Stimulated activated CD4-positive, alpha-beta T cell treated with anti-CD3 and anti-CD28 coated beads, Interleukin-1b, Interleukin-23, amount 100 ng/mL, for 1 hour (primary cell): ENCODE measurements at places on chromosomes 2 and 18.

GRCh38 chr2:196226707-196227065 is 55.3 kb upstream of the STK17B start:
- DNase-seq = no peak

GRCh38 chr2:66445076-66445924 is 10.4 kb downstream of the MEIS1 start:
- no peak for DNase-seq

- DNase-seq = no peak
Observed at GRCh38 chr2:236981701-236982485, 103.8 kb upstream of the COPS8 start.

- DNase-seq = no peak
Observed at GRCh38 chr2:240211598-240212424, 71.4 kb upstream of the OTOS start.

GRCh38 chr18:58102018-58102417 is 58.0 kb downstream of the NEDD4L start:
- no peak for DNase-seq

DNA sequence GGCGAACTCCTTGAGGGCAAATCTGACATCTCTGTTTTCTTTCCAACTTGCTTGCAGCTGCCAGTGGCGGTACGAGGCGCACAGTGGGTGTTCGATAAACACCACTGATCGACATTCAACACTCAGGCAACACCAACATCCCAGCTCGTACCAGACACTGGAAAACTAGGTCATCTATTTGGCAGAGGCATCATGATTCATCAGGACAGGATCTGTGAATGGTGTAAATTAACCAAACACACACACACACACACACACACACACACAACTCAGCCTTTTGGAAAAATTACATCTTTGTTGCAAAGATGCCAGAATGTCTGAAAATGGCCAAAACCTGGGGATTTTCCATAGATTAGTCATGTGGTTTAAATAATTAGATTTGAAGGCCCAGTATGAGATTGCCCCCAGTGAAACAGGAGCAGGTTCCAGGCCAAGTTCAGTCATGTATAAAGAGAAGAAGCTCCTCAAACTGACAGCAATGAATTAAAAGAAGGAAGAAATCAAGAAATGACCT is 150.5 kb upstream of the NCKAP5 start:
- DNase-seq = no peak

DNA sequence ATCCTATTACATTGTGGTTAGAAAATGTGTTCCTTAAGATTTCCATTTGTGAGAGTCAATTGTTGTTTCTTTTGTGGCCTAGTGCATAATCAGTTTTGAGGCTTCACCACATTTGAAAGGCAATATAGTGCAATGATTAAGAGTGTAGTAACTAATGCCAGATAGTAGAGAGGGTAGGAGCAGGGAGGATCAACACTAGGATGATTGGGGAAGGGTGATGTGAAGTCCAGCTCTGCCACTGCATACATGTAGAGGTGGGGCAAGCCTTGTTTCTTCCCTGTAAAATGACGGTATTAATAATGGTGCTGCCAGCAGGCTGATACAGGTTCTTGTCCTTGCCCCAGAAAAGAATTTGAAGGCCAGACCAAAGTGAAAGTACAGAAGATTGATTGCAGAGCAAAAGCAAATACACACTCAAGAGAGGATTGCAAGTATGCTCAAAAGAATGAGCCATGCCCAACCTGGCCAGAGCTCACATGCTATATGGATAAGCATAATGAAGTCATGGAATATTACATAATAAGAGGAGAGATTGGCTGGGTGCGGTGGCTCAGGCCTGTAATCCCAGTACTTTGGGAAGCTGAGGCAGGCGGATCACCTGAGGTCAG is 8.0 kb downstream of the SP100 start:
- no peak for DNase-seq

- no peak for DNase-seq
Observed at GRCh38 chr2:201872591-201872990, 66.3 kb downstream of the CDK15 start.

DNA sequence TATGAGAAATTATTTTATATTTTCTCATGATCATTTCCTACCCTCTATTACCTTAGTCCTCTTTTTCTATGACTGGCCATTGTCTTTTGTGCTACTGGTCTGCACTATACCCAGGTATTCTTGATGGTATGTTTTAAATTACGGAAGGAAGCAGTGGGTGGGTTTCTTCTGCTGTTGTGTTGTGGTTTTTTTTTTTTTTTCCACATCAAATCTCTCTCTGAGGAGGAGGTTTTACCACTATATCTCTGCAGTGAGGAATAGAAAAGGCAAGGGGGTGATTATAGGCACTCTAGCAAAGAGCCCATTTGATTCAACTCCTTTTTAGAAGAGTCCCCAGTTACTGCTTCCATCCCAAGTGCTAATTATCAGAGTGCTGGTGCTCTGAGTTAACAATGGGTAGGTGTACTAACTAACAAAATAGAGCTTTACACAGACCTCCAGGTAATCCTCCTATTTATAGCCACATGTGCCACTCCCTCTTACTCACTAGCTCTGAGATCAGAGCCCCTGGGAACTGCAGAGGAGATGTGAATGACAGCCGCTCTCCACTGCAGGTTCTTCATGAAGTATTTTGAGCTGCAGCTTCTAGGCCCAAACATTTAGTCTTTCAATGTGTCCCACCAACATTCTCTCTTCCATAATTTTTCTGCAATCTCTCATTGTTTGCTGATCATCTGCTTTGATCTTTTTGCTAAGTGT is 301.6 kb upstream of the GULP1 start:
- DNase-seq = no peak

- no peak for DNase-seq
Observed at GRCh38 chr18:61199171-61199848, 133.9 kb upstream of the CDH20 start.

GRCh38 chr2:232075859-232076258 is 114.3 kb downstream of the DIS3L2 start:
- DNase-seq = no peak

DNA sequence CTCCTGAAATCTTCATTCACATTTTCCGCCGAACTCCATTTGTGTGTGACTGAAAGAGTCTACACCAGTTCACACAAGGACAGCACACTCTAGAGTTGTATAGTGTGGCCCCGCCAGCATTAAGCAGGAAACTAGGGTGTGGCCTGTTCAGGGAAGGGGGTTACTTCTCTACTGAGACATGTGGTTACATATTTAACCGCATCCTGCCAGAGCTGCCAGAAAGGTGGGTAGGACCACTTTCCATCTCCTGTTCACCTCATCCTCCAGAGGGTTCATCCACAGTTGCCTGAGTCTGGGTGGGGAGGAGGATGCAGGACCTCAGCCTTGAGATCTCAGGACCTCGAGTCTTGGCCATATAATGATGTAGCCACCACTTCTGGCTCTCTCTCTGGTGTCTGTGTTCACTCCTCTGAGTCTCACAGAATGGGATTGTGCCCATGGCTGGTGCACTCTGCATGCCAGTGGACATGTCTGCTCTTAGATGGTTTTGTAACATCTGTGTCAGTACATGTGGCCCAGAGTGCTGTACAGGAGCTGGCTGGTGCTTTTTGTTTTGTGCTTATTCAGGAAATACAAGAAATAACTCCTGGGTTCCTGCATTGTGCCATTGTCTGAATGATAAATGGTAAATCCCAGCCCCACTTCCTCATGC is 7.7 kb upstream of the SP140L start:
- no peak for DNase-seq

GRCh38 chr2:174007010-174007409 is 41.8 kb upstream of the SP3 start:
- DNase-seq = no peak

DNA sequence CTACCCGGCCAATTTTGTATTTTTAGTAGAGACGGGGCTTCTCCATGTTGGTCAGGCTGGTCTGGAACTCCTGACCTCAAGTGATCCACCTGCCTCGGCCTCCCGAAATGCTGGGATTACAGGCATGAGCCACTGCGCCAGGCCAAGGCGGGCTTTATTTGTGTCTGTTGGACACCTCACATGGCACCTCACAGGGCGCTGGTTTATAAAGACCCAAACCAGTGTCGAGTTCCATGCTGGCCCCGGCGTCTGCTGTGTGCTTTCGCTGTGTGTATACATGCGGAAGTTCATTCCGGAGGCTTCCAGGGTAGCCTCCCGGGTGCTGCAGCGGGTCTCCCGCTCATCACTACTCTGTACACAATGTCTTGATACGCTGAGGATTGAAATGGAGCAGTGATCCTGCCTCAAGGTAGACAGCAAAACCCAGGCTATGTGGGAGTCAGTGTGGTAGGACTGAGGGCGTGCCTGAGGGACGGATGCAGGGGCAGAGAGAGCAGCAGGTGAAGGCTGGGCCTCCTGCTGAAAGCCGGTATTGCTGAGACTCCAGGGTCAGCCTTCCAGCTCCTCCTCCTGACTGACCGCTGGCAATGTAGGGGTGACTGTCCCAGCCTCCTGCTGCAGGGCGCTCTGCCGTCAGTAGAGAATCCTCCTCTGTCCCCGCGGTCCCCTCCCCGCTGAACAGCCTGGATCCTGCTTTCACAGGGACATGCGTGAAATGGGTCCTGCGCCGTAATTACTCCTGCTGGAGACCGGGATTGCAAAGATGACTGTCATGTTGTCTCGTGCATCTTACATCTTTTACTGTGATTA is 22.7 kb downstream of the LDLRAD4 start:
- no peak for DNase-seq

DNA sequence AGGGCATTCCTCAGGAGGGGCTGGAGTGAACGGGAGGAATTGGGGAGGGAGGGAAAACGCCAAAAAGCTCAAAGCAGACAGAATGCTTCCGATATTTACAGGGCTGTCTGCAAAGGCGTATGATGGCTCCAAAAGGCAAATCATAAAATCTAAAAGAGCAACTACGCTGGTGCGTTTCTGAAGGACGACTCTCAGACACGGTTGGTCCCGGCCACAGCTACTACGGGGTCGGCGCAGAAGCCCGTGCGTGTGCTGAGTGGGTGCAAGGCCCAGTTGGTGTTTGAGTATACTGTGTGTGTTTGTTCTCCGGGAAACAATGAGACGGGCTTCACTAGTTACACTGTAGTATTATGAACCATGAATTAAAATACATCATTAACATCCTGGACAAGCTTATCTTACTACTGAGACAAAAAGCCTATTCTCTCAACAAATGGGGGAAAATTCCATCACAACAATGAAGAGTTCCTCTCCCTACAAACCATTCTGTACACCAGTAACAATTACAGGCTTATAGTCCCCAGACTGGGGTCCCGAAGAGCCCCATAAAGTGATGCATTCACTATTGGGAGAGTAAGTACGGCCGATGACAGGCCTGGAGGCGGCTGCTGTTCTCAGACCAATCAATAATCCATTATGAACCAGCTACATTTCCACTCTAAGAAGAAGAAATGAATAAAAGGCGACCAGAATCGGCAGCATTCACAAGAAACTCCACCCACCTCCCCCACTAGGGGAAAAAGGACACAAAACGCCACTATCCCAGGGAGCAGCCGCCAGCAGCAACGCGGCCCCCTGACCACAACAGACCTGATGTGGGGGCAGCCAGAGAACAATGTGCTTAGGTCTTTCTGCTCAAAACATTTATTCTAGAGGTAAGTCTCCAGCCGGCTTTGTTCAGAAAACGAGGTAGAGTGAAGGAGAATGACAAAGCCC is 43.4 kb downstream of the ZNF516 start:
- no peak for DNase-seq

GRCh38 chr2:112045446-112046014 is 9.5 kb upstream of the TMEM87B start:
- DNase-seq = no peak

DNA sequence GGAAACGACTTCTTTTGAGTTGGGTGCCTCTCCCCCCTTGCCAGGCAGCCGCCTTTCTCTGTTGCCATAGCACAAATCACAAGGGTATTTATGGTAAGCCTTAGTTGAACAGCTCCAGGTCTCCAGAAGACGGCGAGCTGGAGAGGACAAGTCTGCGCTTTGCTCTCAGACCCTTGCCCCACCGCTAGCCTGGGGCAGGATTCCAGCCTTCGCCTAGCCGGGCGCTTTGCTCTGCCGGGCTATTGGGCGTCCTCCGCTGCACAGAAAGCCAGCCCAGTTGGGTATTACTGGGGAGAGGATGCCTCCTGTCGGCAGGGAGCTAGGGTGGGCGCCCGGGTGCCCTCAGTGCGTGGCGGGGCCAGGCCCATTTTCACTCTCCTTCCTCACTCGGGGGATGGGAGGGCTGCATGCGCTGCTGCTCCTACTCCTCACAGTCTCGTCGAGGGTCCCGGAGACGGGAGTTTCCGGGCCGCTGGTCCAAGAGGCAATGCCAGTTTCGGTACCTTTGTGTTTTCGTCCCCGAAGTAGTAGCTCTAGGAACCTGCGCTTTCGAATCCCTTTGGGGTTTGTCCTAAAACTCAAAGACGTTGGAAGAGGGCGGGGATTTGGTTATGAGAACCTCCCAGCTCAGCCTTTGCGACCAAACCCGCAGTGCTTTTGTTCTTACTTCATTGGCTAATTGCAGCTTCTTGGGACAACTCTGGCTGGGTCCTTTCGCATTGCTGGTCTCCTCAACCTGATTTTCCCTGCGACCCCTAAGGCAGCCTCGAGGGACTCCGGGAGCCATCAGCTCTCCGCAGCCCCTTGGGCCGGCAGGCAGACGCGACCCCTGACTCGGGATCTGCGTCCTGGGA is 3.6 kb upstream of the DLX2 start:
- DNase-seq = no peak

- no peak for DNase-seq
Observed at GRCh38 chr18:5974696-5975095, 79.4 kb upstream of the TMEM200C start.

- no peak for DNase-seq
Observed at GRCh38 chr2:167767830-167768229, 479.6 kb downstream of the STK39 start.

DNA sequence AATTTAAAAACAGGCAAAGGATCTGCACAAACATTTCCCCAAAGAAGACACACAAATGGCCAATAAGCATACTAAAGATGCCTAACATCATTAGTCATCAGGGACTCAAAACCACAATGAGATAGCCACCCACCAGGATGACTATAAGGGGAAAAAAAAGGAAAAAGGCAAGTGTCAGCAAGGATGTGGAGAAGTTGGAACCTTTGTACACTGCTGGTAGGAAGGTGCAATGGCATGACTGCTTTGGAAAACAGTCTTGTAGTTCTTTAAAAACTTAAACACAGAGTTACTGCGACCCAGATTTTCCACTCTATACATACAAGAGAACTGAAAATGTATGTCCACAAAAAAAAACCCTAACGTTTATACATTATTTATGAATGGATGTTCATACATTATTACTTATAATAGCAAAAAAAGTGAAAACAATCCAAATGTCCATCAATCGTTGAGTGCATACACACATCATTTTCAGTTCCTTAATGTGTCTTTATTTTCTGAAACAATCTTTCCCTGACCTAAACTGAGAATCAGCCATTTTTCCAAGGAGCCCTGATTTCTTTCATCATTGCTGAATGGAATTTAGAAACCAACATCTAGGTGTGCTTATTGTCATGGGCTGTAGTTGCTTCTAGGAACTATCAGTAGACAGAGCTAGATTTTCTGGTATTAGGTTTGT is 64.7 kb upstream of the TLK1 start:
- DNase-seq = no peak

DNA sequence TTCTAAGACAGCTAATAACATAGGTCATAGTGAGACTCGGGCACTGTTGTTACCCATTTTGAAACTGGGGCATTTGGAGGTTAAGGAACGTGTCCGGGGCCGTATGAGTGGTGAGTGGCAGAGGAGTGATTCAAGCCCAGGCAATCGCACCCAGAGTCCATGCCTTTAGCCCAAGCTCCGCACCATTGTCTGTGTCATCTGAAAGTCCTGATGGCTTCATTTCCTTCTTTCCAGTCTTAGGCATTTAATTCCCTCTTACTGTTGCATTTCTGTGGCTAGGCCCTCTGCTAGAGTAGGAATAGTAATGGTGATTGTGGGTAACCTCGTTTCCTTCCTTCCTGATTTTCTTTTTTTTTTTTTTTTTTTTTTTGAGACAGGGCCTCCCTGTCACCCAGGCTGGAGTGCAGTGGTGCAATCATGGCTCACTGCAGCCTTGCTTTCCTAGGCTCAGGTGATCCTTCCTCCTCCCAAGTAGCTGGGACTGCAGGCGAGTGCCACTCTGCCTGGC is 49.8 kb upstream of the ASB1 start:
- DNase-seq = no peak
